ENCODE measurements at places on chromosomes 1 and 21.

DNA sequence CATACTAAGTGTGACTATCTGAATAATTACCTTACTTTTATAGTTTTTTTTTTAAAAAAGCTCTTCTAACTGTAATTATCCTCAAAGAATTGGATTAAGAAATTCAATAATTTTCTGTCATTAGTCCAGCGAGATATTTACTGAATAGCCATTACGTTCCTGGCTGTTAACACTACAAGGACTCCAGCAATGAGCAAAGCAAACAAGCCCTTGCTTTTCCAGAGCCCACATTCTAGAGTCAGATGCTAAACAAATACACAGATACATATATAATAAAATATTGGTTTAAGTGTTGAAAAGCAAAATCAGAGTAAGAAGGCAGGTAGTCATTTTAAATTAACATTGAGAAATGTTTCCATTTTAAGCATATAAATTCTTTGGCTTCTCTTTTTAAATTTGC lies 118.4 kb downstream of the ATF6 start:
- DNase-seq, result no peak

GRCh38 chr1:62429581-62429980 lies 7.3 kb upstream of the USP1 start:
- DNase-seq, result no peak

GRCh38 chr1:197305925-197306324 lies 37.9 kb downstream of the CRB1 start:
- DNase-seq, result no peak

- no peak for DNase-seq
Measured at GRCh38 chr1:25906644-25907300, 553 bp upstream of the STMN1 start.

GRCh38 chr1:45531873-45532272 lies 10.2 kb upstream of the PRDX1 start:
- DNase-seq, result no peak

DNA sequence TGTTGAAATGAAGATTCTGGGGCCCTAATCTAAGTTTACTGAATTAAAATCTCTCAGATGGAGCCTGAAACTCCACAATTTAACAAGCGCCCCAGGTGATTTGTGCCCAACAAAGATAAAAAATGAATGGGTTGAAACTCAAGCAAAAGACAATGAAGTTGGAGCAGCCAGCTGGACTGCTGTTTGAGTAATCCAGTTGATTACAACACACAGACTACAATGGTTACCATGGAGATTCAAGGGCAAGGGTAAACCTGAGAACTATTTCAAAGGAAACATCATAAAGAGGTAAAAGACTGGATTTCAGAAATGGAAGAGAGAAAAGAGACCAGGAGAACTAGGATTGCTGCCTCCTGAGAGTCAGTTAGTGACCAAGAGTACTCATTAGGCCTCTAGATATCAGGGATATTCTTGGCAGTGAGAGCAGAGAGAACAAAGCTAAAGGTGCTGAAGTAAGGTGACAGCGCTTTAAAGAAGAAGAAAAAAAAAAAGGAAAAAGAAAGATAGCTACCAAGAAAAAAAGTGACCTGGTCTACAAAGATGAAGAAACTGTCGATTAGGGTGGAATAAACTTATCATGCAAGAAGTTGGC lies 44.5 kb downstream of the LRRC53 start:
- no peak for DNase-seq

GRCh38 chr1:179298952-179299351 lies 5.4 kb downstream of the SOAT1 start:
- no peak for DNase-seq

GRCh38 chr21:29185172-29185571 lies 54.7 kb downstream of the MAP3K7CL start:
- DNase-seq, result no peak

DNA sequence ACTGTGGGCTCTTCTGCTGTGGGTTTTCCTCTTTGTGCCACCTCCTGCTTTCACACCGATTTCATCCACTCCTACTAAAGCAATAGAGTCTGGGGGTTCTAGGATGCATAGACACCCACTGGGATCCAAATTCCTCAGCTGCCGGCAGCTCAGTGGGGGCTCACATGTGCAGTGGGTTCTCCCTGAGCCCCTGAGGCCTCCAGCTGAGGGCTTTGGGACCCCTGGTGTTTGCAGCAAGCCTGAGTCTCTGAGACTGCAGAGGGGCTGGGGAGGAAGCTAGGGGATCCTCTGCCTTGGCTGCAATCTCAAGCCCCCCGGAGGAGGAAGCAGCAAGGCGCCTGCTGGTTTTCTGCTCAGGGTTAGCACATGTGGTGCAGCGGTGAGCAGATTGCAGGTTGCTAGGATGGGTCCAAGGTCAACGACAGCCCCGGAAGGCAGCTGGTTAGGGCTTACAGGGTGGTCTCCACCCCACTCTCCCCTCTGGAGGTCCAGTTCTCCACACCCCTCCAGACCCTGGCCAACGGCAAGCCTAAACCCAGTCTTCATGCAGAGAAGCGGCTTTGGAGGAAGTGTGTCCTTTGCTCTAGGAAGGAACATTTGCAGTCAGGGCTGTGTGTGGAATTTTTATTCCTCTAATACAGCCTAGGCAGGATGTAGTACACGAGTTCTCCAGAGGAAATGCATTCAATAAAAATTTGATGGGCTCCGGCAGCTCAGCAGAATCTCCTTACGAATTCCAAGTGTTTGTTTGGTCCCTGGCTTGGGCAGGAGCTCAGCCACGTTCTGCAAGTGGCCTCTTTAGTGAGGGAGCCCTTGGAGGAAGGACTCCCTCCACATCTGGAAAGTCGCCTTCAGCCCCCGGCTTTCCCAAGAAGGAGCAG lies 269.1 kb upstream of the VAMP3 start:
- no peak for DNase-seq

DNA sequence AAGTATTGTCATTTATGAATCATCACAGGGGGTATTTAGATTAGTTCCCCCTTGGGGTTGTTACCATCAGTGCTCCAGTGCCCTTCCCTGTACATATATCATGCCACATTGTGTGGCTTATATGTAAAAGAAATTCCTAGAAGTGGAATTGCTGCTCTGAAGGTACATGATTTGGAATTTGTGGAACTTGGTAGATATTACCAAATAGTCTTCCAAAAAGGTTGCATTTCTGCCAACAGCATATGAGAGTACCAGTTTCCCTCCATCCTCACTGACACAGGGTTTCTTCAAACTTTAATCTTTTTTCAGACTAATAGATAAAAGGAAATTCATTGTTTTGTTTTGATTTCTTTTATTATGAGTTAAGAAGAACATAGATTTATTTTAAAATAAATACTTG lies 41.3 kb downstream of the AKNAD1 start:
- DNase-seq, result no peak

- DNase-seq, result no peak
Measured at GRCh38 chr1:35603941-35604340, 30.8 kb downstream of the TFAP2E start.

DNA sequence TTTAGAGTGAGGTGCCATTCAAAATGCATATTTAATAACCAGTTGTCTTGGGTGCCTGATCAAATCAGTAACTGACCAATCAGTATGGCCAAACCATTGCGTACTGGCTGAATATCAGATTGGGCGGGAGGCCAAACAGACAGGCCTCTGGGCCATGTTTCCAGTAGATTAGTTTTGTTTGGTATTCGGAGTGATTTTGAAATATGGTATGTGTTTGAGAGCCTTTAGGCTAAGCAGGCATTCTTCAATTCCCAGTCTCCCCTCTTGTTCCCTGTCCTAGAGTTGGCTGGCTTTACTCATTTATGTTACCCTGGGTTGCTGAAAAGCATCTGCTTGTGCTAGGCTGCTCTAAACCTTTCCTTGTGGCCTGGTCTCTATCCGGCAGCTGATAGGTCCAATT lies 80.1 kb downstream of the BACH1 start:
- DNase-seq, result no peak

GRCh38 chr1:51675177-51675780 lies 58.4 kb downstream of the OSBPL9 start:
- no peak for DNase-seq

DNA sequence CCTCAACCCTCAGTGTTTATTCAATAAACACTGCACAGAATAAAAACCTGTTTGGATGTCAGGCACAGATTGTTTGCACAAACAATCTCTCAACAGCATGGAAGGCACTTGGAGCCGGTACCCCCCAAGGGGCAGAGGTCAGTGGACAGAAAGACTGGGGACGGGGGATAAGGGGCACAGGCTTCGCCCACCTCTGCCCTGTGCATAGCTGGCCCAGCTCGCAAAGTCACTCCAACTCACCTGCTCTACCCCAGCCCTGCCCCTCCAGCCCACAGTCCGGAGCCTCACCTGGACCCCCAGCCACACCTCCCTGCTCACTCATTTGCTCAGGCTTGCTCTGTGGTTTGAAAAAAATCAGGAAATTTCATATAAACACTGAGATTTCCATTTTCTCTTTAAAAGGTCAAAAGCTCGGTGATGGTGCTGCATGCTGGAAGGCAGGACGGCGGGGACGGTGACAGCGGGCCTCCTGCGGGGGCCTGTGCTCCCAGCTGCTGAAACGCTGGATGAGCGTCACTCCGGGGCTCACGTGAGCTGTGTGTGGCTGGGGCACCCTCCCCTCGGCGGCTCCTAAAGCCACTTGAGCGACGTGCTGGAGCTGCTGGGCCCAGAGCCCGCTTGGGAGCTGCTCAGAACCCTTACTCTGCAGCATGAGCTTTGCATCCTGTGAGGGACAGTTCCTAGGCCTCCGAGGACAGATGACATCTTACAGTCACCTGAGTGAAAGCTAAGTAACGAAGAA lies 54.5 kb downstream of the PRDM15 start:
- DNase-seq, result no peak

DNA sequence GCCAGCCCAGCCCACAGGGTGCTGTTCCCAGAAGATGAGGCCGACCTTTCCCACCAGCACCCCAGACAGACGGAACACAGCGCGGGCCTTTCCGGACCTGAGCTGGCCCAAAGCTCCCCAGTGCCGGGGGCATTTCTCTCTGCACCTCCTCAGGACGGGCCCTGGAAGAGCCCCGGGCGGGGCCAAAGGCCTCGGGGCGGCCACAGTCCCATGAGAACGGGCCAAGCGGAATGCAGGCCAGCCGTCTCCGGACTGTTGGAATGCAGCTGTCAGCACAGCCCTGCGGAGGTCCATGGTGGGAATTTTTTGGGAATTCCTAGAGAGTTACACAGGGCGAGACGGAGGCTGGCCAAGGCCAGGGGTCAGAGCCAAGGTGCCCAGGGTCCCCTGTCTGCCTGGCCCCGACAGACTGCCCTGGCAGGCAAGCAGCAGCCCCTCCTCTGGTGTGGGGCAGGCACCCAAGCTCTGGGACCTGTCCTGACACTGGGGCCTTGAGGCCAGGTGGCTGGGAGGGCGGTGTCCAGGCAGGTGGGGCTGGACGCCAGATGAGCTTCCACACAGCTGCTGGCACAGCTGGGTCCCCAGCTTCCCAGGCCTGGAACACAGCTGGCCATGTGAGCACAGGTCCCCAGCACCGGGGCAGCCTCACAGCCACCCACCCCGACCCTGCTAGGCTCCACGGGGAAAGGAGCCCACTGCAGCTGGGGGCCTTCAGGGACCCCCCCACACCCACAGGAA lies 63.0 kb downstream of the MEGF6 start:
- DNase-seq, result no peak

DNA sequence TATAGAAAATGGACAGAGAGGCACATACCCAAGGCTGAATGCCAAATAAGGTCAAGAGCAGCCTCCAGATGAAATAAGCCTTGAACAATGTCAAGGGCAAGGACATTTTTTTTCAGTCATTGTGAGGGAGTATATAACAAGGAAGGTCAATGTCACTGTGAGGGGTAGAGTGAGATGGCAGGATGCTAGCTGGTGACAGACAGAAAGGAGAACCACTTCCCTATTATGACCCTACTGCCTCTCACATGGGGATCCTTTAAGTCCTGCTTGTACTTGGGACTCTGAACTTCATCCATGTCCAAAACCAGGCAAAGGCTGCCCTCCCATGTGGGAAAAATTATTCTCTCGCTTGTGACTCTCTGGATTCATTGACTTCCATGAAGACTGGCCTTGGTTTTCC lies 119.5 kb upstream of the COA6 start:
- no peak for DNase-seq

GRCh38 chr1:18816808-18817207 lies 42.7 kb downstream of the TAS1R2 start:
- no peak for DNase-seq

- DNase-seq, result no peak
Measured at GRCh38 chr1:48966583-48966982, 189.9 kb upstream of the BEND5 start.

DNA sequence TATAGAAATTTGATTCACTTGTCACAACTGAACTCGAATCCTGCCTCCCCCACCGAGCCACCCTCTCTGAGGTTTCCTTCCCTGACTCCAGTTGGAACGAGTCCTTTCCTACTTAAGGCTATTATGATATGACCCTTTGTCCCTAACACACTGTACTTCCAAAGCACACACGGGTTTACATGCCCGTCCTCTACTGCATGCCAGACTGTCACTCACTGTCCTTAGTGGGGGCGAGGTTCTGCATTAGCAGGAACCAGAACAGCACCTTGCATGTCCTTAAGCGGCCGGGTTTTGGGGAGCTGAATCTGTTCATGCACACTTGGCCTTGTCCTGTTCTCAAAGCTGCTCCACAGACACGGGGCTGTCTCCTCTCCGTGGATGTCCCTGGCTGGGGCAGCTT lies 164.6 kb upstream of the KCNJ6 start:
- DNase-seq, result no peak

GRCh38 chr1:169103480-169103893 lies 3.0 kb upstream of the ATP1B1 start:
- no peak for DNase-seq

DNA sequence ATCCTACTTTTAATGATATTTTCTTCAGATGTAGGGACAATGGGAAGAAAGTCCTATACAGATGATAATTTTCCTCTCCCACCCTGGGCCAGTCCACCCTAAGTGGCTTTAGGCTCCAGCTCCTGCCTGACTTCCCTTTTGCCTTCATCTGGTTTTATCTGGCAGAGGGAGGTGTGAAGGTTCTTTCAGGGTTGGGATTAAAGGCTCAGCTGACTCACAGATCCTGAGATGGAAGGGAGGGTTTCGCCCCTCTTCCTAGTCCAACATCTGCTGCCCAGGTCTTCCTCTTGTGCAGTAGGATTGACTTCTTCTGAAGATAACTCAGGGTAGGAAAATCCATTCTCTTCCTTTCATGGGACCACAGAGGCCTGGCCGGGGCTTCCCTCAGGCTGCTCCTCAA lies 362.4 kb upstream of the KAZN start:
- no peak for DNase-seq

DNA sequence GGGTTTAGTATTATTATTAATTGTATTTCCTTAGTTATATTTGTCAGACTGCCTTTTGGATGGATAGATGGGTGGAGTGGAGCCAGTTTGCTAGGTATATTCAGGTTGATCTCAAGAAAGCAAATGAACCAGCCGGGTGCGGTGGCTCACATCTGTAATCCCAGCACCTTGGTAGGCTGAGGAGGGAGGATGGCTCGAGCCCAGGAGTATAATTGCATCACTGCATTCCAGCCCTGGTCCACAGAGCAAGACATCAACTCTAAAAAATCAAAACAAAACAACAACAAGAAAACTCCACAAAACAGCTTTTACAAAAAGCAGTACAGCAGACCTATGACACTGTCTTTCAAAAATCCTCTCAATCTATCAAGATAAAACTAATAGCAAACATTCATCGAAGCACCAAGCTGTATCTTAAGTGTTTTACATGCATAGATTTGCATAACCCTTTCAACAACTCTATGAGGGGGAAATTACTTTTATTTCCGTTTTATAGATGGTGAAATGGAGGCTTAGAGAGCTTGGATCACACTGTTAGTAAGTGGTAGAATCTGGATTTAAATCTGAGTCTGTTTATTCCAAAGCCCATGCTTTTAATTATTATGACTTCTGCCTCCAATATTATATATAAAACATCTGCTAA lies 25.5 kb downstream of the KMO start:
- no peak for DNase-seq

- DNase-seq, result no peak
Measured at GRCh38 chr1:233440951-233441401, 113.5 kb downstream of the MAP3K21 start.

All from activated CD4-positive, CD25-positive, alpha-beta regulatory T cell (primary cell).